ENCODE measurements at places on chromosomes 5 and 9.

- DNase-seq = no peak
These were observed 256.2 kb downstream of the ZSWIM6 start for GRCh38 chr5:61588216-61588615.

GRCh38 chr5:40312205-40312604, 367.5 kb upstream of the PTGER4 start:
- no peak for DNase-seq

- DNase-seq = peak; percentile 17
These were observed 2.6 kb downstream of the HDAC3 start for GRCh38 chr5:141633871-141634561.

GRCh38 chr5:3199962-3200755, 395.5 kb upstream of the IRX1 start:
- DNase-seq = no peak

GRCh38 chr9:4939118-4939561, 45.9 kb upstream of the JAK2 start:
- no peak for DNase-seq

- no peak for DNase-seq
These were observed 32.8 kb upstream of the CPEB4 start for GRCh38 chr5:173855162-173855994.

Data from activated T-cell treated with anti-CD3 and anti-CD28 coated beads, Interleukin-2, amount 50 U/mL, for 48 hours (primary cell).